ENCODE measurements at places on chromosomes 4 and X.

GRCh38 chrX:7170898-7171297 lies 22.9 kb upstream of the PUDP start:
- no peak for DNase-seq

DNA sequence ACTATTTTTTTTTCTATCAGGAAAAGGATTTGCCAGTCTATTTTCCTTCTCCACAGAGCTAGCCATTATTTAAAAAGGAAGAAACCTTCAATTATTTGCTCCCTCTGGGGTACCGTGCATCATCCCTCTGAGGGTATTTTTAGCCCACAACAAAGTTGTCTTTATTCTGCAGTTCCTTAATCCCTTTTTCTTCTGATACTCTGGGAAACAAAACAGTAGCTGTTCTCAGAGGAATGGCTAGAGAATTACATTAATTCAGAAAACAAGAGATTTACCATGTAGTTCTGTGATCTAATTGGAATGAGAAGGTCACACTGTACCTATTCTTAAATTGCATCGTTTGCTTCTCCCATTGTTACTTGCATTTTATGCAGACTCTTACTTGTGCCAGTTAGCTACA lies 1056.7 kb downstream of the STIM2 start:
- no peak for DNase-seq

DNA sequence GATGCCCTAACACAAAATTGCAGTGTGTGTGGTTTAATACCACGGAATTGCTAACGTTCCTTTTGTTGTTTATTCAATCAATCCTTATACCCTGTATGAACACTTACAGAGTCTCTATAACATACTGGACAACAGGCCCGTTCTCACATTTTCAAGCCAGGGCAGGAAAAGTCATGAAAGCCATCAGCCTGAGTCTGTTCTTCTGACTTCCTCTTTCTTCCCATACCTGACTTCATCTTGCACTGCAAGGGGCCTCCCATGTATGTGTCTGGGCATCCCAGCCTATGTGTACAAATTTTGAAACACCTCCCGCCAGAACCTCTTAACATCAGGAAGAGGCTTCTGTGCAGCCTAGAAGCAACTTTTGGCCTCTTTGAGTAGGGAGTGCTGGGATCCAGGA lies 4.9 kb upstream of the SHISA3 start:
- DNase-seq: no peak

DNA sequence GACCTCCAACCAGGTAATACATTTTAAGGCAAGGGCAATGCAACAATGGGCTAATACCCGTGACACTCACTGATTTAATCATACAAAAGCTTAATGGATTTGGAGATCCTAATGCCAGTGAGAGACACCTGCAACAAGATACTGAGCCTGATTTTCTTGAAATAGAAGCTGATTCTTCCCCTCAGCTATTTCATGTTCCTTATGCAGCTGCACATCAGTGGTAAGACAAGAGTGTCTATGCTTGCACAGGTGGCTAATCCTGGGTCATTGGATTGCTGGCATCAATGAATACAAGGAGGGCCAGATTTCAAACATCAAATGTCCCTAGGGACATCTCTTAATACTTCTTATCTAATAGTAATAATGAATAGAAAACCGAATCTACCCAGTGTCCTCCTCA lies 139.7 kb downstream of the PPARGC1A start:
- no peak for DNase-seq

DNA sequence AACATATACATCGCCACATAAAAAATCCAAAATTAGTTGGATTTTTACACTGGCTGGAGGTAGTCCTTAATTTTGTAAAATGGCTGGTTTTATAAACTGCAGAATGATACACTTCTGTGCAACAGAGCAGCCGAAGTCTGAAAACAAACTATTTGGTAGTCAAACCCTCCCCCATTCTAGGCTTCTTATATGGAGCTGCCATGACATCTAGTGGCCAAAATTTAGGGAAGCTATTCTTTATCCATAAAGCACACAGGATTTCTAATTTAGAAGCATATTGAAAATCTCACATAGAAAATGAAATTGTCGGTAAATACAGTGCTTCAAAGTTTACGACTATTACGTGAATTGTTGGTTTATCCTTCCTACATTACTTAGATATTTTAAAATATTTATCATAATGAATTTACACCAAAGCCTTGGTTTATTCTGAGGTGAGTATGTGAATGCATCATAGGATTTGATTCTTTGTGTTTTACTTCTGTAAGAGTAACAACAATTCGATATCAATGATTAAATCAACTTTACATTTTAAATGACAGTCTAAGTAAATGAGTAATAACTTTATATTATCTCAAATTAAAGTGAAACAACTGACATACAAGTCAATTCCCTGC lies 113.4 kb upstream of the FAM241A start:
- no peak for DNase-seq

DNA sequence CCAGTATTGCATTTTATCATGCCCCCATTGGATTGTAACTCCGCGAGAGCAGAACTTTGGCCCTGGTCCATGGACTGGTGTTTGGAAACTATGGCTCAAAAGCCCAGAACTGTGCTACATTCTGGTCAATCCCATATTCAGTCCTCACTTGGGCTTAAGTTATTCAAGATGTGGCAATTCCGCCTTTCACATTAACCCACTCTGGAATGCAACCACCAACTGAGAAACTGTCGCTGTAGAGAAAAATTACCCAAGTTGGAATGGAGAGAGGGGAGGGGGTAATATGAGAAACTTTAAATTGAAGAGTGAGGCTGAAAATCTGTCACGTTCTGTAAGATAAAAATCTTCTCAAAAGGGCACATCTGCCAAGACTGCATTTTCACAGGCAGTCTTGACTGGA lies 189.6 kb upstream of the NHS start:
- no peak for DNase-seq

DNA sequence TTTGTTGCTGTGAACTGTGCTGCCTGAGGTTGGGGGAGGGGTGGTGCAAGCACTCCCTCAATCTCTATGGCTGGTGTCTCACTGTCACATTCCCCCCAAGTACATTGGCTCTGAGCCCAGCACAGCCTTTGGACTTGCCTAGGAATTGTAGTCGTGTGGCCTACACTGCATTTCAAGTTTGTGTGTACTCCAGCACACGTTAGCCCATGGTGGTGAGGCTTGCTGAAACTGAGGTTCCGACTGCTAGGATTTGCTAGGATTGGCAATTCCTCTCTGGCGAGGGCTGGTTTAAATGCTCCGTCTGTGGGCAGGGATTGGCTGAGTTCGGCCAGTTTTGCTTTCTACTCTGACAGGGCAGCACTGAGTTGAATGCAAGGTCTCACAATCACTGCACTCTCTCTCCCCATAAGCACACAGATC lies 121.7 kb upstream of the CXXC4 start:
- no peak for DNase-seq

DNA sequence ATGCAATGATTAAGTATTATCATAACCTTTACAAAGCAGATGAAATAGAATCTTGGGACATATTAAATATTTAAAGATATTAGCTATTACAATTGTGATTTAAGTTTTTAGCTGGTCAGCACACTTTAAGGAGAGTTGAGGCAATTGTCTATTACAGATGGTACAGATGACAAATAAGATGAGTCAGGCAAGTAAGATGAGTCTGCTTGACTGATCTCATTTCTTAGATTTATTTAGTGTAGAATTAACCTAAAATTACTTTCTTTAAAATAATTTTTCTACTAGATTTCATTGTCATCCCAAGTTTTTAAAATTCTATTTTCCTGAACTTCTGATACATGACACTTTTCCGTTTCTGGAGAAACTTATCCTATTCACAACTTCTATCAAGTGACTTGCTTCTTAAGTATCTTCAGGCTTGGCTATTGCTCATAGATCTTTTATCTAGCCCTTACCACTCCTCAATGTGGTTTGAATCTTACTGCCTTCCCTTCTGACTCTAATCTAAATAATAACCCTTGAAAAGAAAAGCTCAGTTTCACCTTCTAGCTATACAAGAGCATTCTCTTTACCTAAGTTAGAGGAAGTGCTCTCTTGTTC lies 32.9 kb downstream of the CXCL1 start:
- no peak for DNase-seq

DNA sequence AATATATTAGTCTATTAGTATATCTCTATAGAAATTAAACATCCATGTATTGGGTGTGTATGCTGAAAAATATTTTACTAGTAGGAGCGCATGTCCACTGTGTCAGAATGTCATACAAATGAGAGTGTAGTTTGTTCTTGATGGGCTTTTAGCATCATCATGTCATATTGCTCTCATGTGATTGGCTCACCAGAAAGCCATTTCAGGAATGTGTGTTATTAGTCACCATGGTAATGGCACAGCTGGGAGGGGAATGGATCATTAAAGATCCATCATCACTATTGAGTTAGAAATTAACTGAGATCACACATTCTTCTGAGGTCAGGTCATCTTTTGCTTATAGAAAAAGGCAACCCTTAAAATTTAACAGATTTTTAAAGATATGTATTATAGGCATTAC lies 77.3 kb downstream of the PHEX start:
- DNase-seq: no peak

DNA sequence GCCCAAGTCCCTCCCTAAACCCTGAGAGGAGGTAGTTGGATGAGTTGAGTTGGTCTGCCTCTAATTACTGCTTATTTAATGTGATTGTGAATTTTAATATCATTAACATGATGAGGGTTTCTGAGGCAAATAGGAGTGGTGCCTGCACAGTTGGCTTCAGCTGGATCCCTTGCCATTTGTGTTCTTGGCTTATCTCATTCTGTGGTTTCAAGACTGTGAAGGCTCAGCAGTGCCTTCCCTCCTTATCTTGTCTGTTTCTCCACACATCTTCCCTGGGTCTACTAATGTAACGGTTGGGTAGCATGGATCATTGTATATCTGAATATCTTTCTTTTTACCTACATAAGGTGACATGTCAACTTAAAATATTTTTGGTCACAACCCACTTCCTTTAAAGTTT lies 1.6 kb upstream of the SLC10A4 start:
- DNase-seq: no peak
